ENCODE measurements at places on chromosomes 7 and 10.
A peak's percentile ranks its signal among the peaks of the same experiment; 100 is the strongest.

GRCh38 chr10:79335094-79335469 lies 12.2 kb upstream of the PPIF start:
- peak; percentile 81 for DNase-seq

GRCh38 chr10:92177546-92177945 lies 113.3 kb downstream of the CPEB3 start:
- DNase-seq = no peak

- DNase-seq = no peak
Measured at GRCh38 chr7:76342222-76342621, 16.6 kb downstream of the YWHAG start.

GRCh38 chr10:234708-235406 lies 99.6 kb downstream of the ZMYND11 start:
- DNase-seq = no peak

Data from posterior cingulate gyrus (tissue), 11 donors.